ENCODE measurements at places on chromosomes 3 and 15.

DNA sequence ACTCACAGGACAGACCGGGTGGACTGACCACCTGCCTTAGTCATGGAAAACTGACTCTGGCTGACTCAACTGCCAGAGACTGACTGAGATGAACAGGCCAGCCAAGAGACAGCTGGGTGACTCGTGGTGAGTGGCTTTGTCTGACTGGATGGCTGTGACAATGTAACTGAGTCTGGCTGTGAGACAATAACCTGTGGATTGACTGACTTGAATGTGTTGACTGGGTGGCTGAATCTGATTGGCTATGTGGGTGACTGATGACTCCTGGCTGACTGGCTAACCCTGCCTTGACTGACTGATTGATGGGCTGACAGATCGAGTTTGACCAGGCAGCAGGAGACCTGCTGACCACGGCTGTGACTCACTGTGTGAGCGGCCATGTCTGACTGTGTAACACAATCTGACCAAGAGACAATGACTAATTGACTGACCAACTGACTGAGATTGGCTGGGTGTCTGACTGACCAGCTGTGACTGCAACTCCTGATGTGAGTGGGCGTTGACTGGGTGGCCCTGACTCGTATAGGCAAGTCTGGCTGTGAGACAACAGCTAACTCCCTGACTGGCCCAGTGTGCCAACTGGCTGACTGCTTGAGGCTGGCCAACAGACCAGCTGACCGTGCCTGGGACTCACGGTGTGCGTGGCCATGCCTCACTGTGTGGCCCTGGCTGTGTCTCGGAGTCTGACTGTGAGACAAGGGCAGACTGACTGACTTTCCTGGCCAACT lies 509.1 kb downstream of the SHQ1 start:
- peak; percentile 35 for DNase-seq

DNA sequence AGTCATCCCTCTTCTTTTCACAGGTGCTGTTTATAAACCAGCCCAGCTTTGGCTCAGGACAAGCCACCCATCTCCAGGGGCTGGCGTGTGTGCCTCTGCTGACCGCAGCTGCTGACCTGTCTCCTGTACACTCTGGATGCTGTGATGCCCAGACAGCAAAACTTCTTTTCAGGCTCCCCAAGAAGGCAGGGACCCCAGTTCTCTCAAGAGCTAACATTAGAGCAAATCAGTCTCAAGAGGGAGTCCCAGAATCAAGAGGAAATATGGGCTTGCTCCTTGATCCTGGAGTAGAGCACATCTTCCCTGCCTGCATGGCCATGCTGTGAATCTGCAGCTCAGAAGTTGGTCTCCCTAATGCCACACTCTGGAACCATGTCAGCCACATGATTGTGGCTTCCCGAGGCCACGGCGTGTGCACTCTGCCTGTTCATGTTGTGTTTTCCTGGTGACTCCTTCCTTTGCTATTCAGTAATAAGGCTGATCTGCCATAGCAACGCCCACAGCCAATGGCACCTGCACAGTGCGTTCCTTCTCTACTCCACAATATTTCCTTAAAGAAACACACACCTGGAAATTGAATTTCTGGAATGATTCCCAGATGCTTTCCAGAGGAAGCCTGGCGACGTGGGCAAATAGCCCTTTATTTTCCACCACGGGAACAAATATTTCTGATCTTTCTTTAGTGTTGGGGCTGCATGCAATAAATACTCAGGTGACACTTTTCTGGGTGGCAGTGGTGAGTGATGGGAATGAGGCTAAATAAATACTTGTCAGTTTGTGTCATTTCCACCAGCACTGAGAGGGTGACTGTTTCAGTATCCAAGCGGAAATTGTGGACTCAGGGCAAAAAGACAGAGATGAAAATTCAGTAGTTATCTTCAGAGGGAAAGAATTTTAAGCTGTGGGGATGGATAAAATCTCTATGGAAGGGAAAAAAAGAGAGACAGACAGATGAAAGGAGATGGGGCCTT lies 21.9 kb upstream of the THSD4 start:
- DNase-seq = no peak

DNA sequence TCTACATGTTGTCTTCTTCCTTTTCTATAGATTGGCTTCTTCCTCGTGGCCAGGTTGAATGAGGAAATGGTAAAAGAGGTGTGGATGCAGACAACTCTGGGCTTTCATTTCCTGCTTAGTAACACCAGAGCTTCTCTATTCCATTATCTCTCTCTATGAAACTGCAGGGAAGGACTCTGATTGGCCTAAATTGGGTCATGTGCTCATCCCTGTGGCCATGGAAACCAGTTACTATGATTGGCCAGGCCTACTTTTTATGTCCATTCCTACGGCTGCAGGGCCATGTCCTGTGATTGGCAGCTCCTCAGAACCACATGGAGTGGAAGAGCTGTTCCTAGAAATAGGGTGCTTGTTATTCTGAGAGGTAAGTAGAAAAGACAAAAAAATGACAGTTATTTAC lies 486.9 kb upstream of the ADAMTS9 start:
- no peak for DNase-seq

DNA sequence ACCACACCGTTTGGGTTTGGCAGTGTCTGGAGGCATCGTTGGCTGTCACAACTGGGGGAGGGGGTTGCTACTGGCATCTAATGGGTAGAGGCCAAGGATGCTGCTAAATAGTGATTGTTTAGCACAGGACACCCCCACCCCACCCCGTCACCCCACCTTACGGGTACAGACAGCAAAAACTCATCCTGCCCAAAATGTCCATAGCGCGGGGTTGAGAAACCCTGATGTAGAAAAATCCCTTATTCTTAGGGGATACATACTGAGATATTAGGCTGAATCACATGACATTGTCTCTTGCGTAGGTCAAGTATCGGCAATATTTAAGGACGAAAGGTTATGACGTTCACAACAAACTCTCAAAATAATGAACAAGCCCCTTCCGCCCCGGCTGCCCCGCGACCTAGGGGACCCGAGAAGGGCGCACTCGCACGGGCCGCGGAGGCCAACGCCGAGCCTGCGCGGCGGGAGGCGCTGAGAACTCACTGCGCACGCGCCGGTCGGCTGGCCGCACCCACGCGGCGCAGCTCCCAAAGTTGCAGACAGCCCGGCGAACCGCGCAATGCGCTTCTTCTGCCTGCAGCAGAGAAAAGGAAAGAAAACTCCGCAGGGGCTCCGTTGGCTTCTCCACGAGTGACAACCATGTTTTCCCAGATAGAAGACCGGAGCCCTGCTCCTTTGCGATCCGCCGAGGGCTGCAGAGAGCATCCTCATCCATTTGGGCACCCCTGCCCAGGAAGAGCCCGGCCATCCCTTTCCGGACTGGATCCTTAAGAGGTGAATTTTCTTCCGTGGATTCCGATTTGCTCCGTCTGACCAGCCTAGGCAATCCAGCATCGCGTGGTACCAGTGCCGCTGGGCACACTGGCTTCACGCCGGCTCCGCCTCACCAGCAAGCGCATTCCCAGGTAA lies 136.8 kb upstream of the CCDC54 start:
- peak; percentile 86 for DNase-seq

DNA sequence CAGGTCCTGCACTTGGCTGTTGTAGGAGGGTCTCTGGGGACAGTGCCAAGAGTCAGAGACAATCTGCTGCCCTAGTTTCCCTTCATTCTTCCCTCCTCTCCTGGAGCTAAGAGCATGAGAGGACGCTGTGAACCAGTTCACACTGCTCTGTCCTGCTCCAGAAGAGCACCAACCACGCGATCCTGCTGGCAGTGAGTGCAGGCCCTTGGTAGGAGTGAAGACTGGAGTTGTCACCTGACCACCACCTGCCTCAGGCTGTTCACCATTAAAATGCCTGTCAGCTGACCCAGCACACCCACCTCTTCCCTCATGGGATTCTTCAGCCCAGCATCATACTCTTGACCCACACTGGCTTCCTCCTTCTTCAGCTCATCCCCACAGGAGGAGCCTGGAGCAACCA lies 2.9 kb downstream of the TM6SF1 start:
- DNase-seq = no peak

DNA sequence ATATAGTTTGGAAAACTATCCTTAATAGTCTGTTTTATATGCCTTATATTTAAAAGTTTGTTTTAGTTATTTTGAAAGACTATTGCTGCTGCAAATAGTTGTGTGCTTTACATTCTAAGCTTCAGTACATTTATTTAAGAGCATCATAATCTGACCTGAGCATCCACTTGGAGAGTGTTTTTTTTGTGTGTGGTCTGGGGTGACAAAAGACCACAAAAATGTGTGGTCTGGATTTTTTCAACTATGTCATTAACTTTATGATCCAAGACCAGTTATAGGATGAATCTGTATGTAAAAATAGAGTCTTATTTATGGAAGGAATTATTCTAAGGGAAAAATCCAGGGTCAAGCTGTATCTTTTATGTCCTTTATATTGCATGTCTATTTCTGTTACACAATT lies 77.4 kb downstream of the SLTM start:
- DNase-seq = no peak

DNA sequence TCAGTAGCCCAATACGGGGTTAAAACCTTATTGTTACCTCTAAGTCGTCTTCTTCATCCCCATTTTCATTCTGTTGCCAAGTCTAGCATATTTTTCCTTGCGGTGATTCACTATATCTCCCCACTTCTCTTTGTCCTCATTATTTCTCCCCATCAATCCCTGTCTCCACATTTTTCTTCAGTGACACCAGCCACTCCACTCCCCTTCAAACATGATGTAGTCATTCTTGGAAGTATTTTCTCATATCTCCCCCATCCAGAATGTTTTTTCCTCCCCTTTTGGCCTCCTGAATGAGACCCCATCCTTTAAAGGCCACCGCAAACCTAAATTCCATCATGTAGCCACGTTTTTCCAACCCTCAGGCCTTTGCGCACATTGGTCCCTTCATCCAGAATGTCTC lies 105.9 kb downstream of the TOP2B start:
- no peak for DNase-seq

- peak; percentile 49 for DNase-seq
These were observed 66.1 kb upstream of the NPHP3 start for GRCh38 chr3:132788301-132788671.

DNA sequence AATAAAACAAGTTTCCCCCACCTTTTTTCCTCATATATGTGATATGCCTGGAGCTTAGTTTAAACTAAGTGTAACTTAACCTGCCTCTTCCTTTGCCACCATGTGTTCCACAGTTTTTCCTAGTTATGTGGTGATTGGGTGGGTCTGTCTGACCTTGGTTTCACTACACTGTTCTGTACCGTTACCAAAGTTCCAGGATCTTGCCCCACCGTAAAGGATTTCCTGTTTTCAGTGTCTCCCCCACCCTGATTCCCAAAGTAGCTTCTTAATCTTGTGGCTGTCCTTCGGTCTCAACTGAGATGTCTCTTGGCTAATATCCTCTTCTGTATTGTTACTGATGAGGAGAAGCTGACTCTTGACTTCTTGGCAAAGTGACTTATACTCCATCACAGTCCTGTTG lies 6.4 kb upstream of the MGA start:
- DNase-seq = no peak

GRCh38 chr3:46848271-46849044 lies 14.8 kb downstream of the MYL3 start:
- no peak for DNase-seq

GRCh38 chr3:99071096-99071495 lies 169.6 kb upstream of the DCBLD2 start:
- DNase-seq = no peak

Data from tibial artery (tissue), 4 donors.